ENCODE measurements at places on chromosomes 6 and 20.

GRCh38 chr6:150083839-150084238 lies 14.9 kb upstream of the ULBP3 start:
- DNase-seq, result no peak

GRCh38 chr6:101302593-101302992 lies 90.9 kb upstream of the GRIK2 start:
- DNase-seq, result no peak

DNA sequence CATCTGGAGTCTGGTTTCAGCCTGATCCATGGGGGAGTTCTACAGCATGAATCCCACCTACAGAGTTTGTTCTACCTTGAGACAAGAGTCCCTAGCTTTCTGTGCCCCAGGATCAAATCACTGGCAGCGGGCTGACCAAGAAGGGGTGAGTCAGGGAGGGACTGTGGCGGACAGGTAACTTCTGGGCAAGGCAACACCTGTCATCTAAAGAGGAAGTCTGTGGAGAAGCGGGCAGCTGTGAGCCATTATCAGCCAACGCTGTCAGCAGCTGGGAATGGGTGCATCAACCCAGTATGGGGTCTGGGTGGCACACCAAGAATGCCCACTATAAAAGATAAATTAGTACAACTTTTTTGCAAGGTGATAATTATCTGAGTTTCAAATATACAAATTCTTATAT lies 45.9 kb downstream of the UBE3D start:
- DNase-seq, result no peak

GRCh38 chr6:42963855-42964605 lies 3.5 kb downstream of the GNMT start:
- DNase-seq, result peak; percentile 55
